LoVo (cell line): ENCODE measurements at places on chromosomes 1 and 21.

DNA sequence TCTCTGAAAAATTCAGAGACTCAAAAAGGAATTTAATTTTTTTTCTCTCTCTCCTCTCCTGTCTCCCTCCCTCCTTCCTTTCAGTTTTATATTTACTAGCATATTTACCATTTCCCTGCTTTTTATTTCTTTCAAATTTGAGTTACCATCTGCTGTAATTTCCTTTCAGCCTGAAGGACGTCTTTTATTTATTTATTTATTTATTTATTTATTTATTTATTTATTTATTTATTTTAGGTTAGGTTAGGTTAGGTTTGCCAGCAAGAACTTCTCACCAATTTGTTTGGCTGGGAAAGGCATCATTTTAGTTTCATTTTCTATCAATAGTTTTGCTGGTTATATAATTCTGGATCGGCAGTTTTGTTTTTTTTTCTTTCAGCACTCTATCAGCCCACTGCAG, 231.7 kb upstream of the ZRANB2 start:
- no peak for DNase-seq

DNA sequence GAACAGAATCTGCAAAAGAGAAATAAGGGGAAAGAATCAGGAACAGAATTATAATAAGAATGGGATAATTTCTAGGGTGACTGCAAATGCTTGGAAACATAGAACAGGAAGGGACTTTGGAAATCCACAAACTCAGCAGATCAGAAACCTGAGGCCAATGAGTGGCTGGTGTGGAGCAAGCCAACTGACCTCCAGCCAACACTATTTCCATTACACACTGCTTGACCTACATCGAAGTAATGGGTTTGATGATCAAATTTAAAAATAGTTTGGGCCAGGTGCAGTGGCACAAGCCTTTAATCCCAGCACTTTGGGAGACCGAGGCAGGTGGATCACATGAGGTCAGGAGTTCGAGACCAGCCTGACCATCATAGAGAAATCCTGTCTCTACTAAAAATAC, 284.9 kb downstream of the GRIK1 start:
- no peak for DNase-seq

DNA sequence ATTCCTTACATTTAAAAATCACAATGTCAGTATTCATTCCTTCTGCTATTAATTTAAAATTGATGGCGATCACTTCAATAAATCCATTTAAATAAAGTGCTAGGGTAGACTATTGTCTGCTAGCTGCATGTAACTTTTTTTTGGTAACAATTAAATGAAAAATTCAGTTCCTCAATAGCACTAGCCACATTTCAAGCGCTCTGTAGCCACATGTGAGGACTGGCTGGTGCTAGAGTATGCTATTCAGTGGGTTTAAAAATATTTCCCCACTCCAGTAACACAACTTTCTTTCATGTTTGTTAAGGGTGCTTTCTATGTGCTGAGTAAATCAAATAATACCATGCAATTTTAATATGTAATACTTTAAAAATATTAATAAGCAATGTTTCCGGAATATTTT, 108.2 kb downstream of the LTN1 start:
- peak; percentile 6 for DNase-seq

GRCh38 chr1:91769742-91770141, 116.2 kb downstream of the TGFBR3 start:
- DNase-seq, result no peak

DNA sequence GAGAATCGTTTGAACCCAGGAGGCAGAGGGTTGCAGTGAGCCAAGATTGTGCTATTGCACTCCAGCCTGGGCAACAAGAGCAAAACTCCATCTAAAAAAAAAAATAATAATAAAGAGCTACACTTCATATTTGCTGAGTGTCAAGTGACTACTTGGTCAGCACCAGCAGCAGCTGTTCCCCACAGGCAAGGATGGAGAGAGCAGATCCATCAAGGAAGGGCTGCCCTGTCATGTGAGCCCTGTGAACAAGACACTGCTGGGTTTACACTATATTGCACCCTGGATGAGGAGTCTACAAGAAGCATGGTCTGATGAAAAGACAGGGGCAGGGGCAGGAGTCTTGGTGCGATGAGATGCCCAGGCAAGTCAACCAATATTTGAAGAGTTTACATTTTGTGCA, 3.6 kb downstream of the CTNNBIP1 start:
- DNase-seq, result no peak

GRCh38 chr1:204081791-204082513, 9.0 kb downstream of the SOX13 start:
- no peak for DNase-seq

DNA sequence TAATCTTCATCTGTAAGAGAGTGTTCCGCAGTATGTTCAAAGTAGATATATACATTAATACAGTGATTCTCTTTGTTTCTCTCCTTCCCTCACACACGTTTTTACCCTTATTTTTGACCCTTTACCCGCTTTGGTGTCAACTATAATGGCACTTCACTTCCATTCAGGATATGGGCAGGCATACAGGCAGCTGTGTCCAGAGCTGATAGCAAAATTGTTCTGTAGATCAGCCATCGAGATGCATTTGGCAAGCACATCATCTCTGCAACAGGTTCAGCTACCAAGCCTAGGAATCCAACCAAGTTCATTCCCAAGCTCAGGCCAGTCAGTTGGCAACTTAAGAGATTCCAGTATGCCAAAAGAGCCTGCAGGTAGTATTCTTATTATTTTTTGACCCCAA, 74.8 kb downstream of the FNBP1L start:
- DNase-seq, result no peak

- no peak for DNase-seq
Measured at GRCh38 chr21:38459490-38459889, 38.8 kb downstream of the ERG start.

DNA sequence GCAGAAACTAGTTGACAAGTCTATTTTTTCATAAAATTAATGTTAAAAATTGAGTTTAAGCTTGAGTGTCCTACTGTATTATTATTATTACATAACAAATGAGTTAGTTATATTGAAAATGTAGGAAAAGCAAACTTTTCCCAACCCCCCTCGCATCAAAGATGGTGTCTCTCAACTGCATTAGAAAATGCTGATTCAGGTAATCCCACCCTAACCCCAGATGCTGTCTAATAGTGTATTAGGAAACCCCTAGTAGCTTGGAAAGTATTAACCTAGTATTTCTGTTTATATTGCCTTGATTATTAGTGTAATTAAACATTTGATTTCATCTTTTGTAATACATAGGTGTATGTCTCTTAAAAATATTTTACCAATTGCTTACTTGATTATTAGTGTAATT, 1120.3 kb downstream of the MRPL39 start:
- no peak for DNase-seq

DNA sequence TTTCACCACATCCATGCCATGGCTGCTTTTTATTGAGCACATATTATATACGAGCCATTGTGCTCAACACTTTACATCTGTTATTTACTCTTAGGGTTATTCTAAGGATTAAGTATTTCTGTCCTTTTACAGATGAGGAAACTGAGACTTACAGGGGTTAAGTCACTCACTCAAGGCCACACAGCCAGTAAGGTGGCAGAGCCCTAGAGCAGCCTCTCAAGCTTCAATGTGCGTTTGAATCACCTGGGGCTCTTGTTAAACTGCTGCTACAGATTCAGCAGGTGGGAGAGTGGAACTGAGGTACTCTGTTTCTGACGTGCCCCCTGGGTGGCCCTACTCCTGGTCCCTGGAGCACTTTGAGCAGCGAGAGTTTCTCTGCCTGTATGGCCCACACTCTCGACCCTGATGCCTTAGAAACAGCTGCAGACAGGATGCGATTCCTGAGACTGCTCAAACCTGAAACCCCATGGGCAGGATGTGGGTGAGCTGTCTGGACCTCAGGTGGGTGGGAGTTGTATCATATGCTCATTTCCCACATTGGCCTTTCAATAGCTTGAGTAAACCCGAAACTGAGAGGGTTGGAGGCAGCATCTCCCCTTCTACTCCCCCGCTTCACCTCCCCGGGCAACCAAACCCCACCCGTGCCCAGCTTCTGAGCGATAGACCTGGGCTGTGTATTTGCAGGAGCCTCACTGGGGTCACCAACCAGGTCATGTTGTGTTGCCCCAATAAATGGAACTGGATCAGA, 59.3 kb downstream of the MAN1C1 start:
- no peak for DNase-seq

- DNase-seq, result no peak
Measured at GRCh38 chr1:8333246-8333987, 15.5 kb downstream of the SLC45A1 start.

DNA sequence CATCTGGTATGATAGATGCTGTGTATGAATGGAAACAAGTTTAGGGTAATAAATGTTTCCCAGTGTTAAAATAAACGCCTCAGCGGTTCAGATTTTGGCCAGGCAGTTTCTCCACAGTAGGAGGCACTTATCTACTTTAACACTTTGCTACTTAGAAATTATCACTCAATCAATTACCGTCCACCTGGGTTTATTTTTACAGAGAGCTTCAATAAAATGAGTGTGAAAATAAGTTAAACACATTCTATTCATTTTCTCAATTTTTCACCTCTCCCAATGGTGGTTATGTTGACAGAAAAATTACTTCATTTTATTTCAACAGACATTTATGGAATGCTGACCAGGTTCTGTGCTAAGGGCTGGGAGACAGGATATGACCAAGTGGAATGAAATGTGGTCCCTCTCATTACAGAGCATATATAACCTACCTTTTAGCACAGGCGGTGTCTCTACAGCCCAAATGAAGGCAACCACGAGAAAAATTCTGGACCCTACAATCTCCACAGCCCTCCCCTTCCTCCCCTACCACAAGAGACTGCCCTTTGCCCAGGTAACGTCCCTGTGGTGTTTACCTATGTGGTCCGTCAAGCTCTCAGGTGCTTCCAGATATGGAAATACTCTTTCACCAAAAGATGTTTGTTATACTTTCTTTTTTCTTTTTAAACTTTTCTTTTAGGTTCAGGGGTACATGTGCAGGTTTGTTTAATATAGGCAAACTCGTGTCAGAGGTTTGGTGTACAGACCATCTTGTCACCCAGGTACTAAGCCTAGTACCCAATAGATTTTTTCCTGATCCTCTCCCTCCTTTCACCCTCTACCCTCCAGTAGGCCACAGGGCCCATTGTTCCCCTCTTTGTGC, 105.5 kb downstream of the HLCS start:
- DNase-seq, result peak; percentile 68

DNA sequence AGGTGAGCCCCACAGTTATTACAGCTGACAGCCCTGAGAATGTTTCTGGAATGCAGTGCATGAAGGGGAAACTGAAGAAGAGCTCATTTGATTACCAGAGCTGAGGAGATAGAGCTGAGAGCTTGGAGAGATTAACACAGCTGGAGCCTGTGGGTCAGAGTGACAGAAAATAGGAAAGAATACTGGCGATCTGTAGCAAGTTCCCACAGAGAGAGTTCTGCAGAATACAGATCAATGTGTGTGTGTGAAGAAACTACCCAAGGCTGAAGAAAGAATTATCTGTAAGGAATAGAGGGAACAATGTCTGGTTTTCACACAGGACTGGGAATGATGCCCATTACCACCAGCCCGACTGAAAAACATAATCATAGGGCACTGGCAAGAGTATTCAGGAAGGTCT, 103.6 kb upstream of the SNX7 start:
- no peak for DNase-seq

DNA sequence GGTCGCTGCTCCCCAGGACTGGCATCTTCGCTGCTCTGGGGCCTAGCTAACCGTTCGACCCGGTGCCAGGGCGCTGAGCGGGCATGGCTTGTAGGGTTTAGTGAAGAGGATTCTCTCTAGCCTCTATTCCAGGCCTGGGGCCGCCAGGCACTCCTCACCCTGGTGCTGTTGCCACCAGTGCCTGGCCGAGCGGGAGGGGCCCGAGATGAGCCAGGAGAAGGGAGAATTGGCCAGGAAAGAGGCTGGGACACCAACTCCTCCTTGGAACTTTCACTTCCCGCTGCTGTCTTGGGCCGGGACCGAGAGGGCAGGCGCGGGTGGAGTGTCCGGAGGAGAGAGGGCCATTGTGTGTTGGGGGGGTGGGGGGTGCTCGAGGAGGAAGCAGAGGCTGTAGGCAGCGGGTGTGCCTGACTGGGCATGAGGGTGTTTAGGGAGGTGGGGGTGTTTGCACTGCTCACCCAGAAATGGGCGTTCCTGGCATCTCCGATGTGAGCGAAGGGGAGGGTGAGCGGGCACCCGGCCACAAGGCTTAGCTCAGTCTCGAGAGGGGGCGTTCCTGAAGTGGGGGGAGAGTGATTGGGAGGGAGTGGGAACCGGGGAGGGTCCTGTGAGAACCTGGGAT, 772 bp downstream of the ADAM15 start:
- no peak for DNase-seq

- DNase-seq, result no peak
Measured at GRCh38 chr1:225870911-225871310, 11.3 kb downstream of the TMEM63A start.

GRCh38 chr1:181180407-181181031, 92.0 kb downstream of the IER5 start:
- no peak for DNase-seq

DNA sequence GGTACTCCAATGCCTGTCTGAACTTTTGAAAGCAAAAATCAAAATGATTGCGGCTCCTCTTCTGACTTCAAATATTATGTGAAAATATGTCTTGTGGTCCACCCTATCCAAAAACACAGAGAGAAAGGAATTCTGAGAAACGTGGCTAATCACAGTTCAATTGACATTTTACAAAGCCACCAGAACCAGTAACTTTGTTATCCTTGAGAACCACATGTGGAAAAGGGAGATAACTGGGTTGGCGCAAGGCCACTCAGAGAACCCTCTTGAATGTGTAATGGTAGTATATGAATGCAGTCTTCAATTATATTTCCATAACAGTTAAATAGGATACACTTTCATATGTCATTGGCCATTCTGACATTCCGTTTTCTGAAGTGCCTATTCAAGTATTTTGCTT, 1030.0 kb upstream of the TMPRSS15 start:
- DNase-seq, result no peak

DNA sequence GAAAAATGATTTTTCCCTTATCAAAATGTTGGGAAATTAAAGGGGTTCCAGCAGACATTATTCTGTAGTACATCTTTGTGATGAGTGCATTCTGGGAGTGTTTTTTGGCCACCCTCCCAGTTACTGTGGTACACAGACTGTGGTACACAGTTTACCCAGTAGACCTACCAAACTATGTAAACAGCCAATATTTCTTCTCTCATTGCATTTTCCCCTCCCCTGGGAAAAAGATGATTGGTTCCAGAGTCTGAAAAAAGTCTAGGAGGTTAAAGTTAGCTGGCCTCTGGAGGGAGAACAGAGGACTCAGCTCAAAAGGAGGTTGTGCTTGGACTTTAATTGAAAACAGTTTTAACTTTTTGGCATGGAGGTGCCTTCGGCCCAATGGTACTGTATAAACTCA, 42.5 kb downstream of the PGM1 start:
- DNase-seq, result no peak

DNA sequence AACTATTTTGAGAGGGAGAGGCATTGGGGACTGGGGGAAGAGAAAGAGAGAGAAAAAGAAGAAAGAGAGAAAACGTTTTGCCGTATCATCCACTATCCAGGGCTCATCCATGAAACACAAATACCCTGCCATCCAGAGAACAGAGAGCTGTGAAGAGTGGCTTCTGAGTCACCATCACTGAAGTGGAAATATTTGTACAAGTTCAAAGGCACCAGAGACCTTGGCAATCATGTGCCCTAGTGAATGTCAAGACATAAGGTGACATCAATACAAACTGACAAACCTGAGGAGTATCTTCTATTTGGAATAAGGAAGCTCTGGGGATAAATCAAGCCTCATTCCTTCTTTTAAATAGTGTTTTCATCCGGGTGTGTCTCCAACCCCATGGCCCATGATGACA, 197.2 kb upstream of the PROX1 start:
- DNase-seq, result no peak
